ENCODE measurements at places on chromosomes 6 and 20.

DNA sequence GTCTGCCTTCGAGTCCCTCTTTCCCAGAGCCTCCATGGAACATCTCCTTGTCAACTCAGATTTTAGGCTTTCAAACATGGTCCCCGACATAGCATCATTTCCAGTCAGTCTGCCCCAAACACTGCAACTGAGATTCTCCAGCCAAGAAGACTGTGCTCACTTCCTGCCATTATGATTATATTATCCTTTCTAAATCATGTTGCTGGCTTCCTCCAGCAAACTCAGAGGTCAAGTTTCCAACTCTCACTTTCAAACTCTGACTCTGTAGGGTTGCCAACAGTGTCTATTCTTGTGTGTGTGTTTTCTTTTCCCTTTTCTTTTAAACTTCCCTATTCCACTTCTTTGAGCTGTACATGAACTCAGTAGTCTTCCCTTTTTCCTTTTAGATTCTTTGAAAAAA lies 61.2 kb upstream of the TRAF3IP2 start:
- no peak for DNase-seq

DNA sequence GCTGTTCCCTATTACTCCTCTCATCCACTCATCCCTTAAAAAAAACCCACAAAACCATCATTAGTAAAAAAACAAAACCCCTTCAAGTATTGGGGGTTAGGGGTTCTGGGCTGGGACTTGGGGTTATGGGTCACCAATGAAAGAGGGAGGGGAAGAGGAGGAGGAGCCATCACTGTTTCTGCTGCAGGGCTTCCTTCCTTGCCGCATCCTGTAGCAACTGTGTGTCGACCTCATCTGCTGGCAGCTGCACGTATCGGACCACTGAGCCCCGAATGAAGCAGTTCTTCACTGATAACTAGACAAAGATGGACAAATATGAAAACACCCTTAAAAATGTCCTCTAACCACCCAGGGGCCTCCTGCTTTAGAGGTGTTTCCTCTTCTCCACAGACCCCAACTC lies 2.0 kb upstream of the VARS1 start:
- no peak for DNase-seq

GRCh38 chr20:3121271-3121911 lies 36.9 kb upstream of the AVP start:
- DNase-seq = no peak

- no peak for DNase-seq
These were observed 320.2 kb downstream of the MAFB start for GRCh38 chr20:40368876-40369275.

GRCh38 chr6:30820193-30820592 lies 64.1 kb upstream of the DDR1 start:
- no peak for DNase-seq

DNA sequence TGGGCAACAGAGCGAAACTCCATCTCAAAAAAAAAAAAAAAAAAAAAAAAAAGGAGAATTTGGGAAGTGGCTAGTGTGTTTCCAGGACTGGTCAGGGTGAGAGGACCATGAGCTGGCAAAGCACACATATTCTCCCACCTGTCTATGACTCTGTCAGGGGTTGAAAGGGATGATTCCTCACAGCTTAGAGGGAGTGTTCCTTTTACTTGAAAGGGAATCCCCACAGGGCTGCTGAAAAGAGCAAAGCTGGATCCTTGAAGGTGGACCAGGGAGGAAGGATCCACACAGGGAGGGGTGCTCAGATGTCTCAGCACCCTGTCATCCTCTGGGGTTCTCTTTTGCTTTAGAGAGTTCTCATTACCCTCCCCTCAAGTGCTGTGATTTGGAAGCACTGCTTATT lies 13.2 kb downstream of the MRAP2 start:
- DNase-seq = no peak

DNA sequence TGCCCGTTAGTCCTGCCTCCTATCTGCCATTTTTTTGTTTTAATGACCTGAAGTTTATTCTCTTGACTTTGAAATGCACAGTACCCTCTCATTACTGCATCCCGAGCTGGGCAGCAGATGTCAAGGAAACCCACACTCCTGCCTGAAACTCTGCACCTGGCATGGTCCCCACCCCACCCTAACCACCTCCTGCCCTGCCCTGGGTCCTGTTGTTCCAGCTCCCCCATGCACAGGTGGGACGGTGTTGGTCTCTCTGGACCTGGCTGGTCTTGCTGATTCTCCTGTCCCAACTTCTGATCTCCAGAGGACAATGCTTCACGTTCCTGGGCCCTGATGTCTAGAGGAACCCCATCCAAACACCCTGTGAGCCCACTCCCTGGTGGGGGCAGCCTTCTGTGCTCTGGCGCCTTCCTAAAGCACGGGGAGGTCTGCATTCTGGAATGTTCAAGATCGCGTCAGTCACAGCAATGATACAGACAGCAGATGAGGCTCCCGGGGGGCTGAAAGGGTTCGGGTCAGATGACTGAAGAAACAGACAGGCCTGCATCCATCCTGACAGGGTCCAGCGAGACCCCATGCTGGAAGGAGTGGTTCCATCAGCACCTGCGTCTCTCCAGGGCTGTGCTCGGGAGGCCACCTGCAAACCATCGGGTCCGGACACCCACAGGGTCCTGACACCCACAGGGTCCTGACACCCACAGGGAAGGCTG lies 73.6 kb downstream of the ERMARD start:
- DNase-seq = peak; percentile 77

GRCh38 chr6:83536034-83536646 lies 23.8 kb downstream of the PRSS35 start:
- DNase-seq = no peak

- no peak for DNase-seq
These were observed 1.4 kb downstream of the LRFN2 start for GRCh38 chr6:40585651-40586269.

- no peak for DNase-seq
These were observed 445.6 kb upstream of the SOX4 start for GRCh38 chr6:21147995-21148394.

DNA sequence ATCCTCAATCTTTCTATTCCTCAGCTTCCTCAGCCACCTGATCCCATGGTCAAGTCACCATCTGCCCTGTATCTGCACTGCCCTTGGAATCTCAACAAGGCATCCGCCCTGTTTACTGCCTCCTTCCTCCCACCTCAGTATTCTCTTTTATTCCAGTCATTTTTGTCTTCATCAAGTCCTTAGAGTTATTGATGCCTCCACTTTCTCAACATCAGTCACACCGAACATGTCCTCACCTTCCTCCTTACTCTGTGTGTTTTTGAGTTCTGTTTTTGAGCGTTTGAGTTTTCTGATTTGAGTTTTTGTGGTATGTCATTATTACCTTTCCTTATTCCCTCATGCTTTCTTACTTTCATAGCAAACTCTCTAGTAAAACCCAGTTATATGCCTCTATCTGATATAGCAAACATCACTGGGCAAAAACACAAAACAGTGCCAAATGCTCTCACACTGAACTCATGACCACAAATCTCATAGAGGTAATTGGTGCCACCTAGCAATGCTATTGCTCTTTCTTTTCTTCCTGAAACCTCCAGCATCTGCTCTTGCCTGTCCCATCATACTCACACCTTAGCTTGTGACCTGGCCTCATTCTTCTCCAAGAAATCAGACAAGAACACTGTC lies 11.8 kb upstream of the GNRH2 start:
- DNase-seq = no peak

DNA sequence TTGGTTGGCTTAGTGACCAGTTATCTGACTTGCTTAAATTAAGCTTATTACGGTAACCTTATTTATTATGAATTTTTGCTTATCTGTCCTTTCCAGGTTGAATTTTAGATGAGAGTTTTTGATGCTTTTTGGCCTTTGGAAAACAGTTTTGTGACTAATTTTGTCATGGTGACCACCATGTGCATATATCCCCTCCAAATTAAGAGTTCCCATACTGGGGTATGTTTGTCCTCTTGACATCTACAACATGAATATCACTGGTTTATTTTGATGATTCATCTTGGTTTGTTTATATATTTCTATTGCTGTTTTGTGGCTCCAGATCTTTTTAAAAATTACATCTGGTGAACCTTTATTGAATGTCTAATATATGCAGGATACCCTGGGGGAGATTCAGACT lies 61.4 kb downstream of the PHF20 start:
- DNase-seq = no peak

- DNase-seq = peak; percentile 44
These were observed 20.5 kb upstream of the TMEM181 start for GRCh38 chr6:158539413-158539812.

GRCh38 chr20:8021541-8022269 lies 2.1 kb upstream of the TMX4 start:
- DNase-seq = no peak

GRCh38 chr6:79842376-79843040 lies 104.8 kb downstream of the ELOVL4 start:
- DNase-seq = no peak

DNA sequence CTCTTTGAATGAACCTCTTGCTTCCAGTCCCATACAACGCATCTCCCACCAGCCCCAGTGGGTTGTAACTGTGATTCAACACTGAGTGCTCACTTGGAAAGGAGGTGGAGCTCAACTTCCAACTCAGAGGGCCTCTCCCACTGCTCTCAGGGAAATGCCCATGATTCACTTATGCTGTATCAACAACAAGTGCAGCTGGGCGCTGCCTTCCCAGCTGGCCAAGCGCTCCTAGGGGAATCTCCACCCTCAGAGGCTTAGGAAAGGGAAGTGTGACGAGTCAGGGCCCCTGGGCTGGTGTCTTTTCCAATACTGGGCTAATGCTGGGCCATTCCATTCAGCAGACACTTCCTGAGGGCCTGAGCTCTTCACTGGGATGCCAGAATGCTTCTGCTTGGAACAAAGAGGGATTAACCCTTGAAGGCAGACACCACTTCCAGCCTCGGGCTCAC lies 8.1 kb upstream of the OCSTAMP start:
- no peak for DNase-seq

- no peak for DNase-seq
These were observed 4.9 kb upstream of the ARMC12 start for GRCh38 chr6:35731736-35732532.

- DNase-seq = no peak
These were observed 60.9 kb downstream of the SNRNP48 start for GRCh38 chr6:7650878-7651277.

DNA sequence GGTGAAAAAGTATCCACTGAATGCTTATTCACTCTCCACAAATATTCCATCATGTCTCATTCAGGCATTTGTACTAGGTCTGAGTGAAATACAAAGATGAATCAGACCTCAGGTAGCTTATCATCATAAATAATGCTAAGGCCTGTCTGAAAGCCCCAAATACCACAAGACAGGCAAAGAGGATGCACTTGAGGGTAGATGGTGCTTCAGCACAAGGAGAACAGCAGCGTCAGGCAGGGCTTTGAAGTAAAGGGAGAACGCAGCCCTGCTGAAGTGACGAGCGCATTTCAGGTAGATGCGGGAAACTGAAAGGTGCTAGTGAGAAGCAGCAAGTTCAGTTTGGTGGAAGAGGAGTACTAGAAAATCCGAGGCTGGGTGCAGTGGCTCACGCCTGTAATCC lies 38.7 kb downstream of the MAP3K5 start:
- DNase-seq = no peak

DNA sequence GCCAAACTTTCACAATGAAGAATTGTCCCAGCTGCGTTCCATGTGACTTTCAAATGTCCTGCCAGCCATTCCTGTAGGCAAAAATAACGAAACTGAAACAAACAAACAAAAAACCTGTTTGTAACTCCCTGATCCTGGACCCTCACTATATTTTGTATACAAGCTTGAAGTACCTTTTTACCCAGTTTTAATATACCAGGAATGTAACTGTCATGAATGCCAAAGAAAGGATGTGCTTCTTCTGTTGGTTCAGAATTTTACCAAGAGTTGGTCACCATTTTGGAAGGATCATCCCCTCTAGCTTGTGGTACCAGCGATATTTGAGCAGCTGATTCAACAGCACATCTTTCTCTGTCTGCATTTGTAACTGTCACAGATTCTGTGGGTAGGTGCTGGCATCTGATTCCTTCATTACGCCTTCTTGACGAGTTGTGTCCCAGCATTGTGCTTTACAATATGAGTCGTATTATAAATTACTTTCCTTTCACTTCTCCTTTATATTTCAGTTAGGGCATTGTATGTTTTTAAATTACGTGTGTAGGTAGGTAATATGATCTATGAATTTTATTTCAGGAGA lies 93.9 kb downstream of the DLGAP4 start:
- no peak for DNase-seq
